ENCODE measurements at places on chromosomes 6 and 20. TPM values are rescaled to one million over a fixed set of nuclear protein-coding genes. Genes with fewer than 3 reads are reported as not detected.

DEFB124 gene
- not detected for total RNA-seq

OVOL2 gene
- not detected for total RNA-seq

ZNF341 gene
- total RNA-seq = 1.0 TPM

REM1 gene
- not detected for total RNA-seq

C6orf52 gene
- not detected for total RNA-seq

MYB gene
- 1.5 TPM for total RNA-seq

GATA5 gene
- 1.6 TPM for total RNA-seq

DNAH8 gene
- total RNA-seq = not detected

DNA sequence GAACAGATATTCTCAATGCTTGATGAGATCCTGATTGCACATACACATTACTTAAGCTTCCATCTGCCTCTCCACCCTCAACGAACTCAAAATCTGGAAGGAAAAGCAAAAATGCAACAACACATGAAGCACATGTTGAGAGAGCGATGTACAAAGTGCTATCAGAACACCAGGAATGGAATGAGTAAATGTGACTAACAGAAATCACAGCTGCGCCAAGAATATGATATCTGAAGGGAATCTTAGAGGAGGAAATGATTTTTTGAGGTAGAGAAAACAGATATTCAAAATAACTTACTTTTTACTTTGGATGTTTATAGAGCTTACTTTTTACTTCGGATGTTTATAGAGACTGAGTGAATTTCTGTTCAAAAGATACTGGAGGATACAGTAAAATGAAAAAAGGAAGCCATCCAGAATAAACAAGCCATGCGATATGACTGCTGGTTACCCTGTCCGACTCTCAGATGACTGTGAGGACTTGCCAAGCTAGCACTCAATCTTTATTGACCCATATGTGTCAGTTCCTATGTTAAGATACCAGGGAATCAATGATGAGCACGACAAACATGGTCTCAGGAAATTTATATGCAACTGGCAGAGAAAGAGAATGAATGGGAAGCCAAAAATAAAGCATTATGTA lies 102.0 kb downstream of the SMLR1 start:
- peak; percentile 28 for DNase-seq

DNA sequence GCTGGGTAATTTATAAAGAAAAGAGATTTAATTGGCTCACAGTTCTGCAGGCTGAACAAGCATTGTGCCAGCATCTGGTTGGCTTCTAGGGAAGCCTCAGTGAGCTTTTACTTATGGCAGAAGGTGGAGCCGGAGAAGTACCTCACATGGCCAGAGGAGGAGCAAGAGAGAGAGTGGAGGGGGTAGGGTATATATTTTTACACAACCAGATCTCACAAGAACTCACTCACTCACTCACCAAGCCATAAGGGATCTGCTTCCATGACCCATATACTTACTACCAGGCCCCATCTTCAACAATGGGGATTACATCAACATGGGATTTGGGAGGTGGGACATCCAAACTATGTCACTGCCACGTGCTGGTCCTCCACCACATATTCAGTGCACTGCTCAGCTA lies 152.6 kb upstream of the PRND start:
- no peak for DNase-seq

DNA sequence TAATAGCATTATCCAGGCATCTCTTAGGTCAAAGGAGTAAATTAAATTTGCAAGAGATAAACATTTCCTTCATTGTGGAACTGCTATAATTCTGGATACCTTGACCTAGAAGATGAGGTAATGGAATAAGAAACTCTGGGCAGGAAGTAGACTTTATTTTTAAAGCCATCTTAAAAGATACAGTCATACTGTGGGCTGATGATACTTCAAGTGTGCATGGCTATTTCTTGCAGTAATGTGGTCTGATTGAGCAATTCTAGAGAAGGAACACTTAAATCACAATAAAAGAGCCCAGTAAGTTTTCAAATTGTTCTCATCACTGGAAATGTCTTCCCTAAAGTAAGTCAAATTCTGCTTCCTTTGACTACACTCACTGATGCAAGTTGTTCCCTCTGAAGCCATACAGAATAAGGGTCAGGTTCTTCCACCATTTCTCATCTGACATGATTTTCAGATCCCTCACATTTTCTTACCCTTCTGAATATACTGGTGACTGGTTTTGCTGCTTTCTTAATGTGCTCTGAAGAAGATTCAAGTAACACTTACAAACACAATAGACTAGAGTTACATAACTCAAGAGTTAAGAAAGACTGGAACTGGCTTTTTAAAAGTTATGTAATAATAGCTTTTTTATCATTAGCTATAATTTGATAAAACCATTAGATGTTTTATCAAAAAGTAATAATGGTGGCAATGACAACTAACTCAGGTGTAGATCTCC lies 62.6 kb upstream of the TMEM244 start:
- DNase-seq = no peak

DNA sequence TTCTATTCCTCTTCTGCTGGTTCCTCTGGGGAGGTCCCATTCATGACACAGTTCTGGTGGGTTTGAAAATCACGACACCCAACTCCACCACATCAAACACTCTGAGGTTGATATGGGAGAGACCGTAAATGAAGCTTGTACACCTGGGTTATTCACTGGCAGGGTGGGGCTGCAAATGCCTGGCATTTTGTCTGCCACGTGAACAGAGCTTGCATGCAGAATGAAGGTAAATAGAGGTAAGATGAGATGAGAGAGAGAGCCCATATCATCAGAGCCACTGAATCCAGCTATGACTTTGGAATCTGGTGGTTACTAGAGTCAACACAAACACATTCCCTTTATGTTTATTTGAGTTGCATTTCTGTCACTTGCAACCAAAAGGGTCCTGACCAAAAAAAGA lies 97.4 kb downstream of the BANF2 start:
- no peak for DNase-seq

GRCh38 chr6:131924881-131925474 lies 26.2 kb downstream of the CCN2 start:
- DNase-seq = no peak

DNA sequence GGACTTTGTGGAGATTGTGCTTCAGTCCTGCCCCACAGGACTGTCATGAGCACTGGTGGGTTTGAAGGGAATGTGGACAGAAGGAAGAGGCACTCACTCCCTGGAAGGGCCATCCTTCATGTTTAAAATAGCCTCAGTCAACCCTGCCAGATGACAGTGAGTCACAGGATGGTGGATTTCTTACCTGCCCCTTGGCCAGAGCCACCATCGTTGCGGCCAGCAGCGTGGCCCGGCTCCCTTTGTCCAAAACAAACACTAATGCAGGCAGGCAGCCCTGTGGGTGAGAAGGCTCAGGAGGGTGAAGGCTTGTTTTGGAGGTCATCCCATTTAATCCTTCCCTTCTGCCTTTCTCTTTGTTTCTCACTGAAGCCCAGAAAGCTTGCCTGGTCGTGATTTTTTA lies 422.7 kb downstream of the CD83 start:
- DNase-seq = peak; percentile 98

DNA sequence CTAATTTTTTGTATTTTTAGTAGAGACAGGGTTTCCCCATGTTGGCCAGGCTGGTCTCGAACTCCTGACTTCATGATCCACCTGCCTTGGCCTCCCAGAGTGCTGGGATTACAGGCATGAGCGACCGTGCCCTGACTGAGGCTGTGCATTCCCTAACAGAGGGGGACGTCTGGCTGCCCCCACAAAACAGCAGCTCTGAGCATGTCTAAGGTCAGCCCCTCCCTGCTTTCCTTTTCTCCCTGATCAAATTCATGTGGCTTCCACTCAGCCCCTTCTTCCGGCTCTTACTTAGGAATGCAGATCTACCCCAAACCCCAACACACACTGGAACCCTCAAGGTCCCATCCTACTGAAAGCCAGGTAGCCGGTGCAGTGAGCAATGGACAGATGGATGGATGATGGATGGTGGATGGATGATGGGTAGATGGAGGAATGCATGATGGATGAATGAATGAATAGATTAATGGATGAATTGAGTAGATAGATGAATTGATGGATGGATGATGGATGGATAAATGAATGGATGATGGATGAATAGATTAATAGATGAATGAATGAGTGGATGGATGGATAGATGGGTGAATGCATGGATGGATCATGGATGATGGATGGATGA lies 91.5 kb upstream of the BHLHE23 start:
- no peak for DNase-seq

DNA sequence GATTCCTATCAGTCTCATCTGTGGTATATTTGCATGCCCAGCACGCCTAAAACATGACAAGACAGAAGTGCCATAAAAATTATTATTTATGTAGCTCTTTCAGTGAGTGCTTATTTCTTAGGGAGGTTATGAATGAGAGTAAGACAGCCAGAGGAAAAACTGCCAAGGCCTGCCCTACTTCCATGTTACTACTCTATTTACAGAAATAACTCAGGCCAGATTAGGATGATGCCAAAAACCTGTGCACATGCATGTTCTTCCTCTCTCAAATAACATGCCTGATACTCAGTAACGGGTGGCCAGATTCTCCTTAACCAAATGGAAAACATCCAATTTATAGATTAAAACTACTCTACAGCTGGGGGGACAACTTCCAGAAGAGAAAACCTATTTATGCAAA lies 45.7 kb downstream of the ILRUN start:
- no peak for DNase-seq

- no peak for DNase-seq
Observed at GRCh38 chr6:6816716-6817115, 228.2 kb downstream of the LY86 start.

DNA sequence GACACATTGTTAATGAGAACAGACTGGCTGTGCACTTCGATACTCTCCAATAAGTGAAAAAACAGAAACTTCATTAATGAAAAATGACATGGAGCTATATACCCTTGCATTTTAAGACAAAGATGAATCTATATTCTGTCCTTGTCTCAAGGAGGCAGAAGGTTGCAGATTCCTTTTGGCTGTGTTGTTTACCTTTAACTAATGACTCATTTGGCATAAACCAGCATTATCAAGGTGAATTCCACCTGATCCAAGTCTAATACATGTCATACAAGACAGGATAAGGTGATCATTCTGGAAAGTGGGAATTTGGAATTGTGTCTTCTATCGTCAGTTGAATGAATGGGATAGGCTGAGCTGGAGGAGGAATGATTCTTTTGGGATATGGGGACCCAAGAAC lies 192.9 kb downstream of the PLCB4 start:
- DNase-seq = no peak
